ENCODE measurements at places on chromosomes 6 and 20.

DNA sequence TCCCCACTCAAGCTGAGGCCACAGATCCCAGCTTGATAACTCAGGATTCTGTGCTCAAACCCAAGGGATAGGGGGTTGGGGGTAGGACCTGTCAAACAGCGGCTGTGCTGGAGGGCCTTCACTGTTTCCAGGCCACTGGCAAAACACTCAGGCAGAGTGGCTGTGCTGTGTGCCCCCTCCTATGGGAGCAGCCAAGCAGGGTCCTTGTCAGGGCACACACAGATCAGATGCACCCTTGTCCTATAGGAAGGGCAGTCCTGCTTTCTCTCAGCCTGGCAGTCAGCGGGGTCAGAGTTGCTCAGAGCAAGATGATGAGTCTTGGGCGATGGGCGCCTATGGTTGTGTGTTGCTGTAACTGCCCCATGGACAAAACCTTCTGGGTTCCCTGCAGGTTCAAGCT lies 554.8 kb downstream of the TBC1D32 start:
- no peak for DNase-seq

DNA sequence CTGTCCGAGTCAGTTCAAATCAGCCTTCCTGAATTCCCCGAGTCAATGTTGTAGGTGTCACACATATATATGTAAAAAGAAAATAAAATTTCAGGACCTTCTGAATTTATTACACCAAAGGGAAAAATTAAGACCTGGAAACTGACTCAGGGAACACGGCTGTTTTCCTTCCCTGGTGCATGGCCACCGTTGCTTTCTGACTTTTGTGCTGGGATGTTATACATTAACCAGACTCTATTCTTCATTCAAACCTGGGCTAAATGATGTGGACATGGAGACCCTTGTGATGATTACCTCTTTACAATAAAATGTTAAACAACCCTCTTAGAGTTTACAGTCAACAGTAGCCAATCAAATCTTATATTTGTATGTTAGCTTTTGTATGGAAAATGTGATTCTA lies 51.4 kb upstream of the PLEKHG1 start:
- DNase-seq: no peak

- DNase-seq: no peak
Measured at GRCh38 chr20:38874460-38875174, 51.6 kb upstream of the FAM83D start.

GRCh38 chr6:44646355-44646754 lies 258.8 kb downstream of the CDC5L start:
- DNase-seq: peak; percentile 7

GRCh38 chr20:63087236-63087871 lies 80.6 kb upstream of the BHLHE23 start:
- DNase-seq: no peak

Measured in omental fat pad (tissue), 4 donors.